Ascending aorta (tissue), 2 donors: ENCODE measurements at places on chromosomes 4 and X. TPM values are rescaled to one million over a fixed set of nuclear protein-coding genes. Genes with fewer than 3 reads are reported as not detected.

DNA sequence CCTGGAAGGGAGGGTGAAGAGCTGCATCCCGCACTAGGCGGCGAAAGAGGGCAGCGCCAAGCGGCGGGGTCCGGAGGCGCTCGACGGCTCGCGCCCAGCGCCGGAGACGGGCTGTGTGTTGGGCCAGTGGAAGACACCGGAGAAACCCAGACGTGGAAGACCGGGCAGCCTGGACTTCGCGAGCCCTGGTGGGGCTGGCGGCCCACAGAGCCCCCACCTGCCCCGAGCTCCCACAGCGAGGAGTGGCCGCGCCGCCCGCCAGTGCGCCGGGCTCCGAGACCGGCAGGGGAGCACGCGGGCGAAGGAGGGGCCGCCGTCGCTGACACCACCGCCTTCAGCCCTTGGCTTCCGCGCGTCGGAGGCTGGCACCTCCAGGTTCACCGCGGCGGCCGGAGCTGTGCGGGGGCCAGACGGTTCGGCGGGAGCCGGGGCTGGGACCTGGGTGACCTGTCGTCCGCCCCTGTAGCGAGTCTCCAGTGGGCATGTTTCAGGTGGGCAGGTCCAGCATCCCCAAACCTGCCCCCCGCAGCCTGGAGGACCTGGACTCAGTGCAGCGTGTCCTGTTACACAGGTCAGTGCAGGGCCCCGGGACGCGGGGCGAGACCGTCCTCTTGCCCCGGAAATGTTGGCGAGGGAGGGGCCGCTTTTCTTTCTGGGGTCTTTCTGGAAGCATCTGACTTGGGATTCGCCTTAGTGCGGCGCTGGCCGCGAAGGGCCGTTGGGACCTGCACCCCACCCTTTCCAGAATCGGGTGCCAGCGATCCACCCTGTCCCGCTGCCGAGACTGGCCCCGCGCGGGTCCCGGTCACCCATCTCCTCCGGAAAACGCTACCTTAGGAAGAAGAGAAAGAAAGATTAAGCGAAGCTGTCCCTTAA is 9.6 kb upstream of the INTU start:
- peak; percentile 65 for DNase-seq

GRCh38 chr4:156774422-156774821 is 197.2 kb downstream of the PDGFC start:
- no peak for DNase-seq

- no peak for DNase-seq
Observed at GRCh38 chr4:118351851-118352827, 664 bp downstream of the PRSS12 start.

DNA sequence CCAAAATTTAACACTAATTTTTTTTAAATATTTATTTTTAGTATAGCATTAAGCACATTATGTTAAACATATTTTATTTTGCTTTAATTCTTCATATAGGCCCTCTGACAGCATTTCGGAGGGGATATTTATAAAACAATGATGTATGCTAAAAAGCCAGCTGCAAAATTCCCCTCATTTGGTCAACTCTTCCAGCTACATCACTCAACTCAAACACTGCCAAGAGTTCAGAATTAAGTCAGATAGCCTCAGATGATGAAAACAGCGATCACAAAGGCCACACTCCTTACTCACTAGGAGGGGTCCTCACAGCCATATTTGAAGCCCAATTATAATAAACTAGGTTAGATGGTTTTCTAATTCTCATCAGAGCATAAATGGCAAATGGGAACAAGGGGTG is 146.6 kb downstream of the ADAMTS3 start:
- no peak for DNase-seq

- DNase-seq, result no peak
Observed at GRCh38 chr4:24693636-24694035, 101.7 kb upstream of the SOD3 start.

GRCh38 chr4:182189103-182189878 is 53.9 kb upstream of the TENM3 start:
- DNase-seq, result no peak

DNA sequence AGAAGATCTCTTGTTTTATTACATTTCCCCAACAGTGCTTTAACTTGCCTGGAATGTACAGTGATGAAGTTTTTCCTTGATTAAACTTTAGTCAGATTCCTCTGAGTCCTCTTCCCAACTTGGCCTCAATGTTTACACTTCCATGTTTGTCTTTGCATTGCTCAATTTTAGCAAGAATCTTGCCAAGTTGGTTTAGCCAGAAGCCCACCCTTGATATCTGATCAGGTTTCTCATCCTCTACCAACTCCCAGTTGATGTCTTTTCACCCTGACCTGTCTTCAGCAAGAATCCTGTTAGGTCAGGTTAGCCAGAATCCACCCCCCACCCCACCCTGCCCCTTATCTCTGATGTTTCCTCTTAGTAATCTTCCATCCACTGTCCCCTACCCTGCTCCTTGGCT is 120.9 kb downstream of the MBNL3 start:
- DNase-seq, result no peak

The DCX gene
- total RNA-seq, result not detected
